ENCODE measurements at places on chromosomes 12 and 14.

- DNase-seq, result no peak
Measured at GRCh38 chr14:91397965-91398591, 19.5 kb downstream of the CCDC88C start.

- no peak for DNase-seq
Measured at GRCh38 chr14:43539210-43539609, 967.9 kb downstream of the FSCB start.

DNA sequence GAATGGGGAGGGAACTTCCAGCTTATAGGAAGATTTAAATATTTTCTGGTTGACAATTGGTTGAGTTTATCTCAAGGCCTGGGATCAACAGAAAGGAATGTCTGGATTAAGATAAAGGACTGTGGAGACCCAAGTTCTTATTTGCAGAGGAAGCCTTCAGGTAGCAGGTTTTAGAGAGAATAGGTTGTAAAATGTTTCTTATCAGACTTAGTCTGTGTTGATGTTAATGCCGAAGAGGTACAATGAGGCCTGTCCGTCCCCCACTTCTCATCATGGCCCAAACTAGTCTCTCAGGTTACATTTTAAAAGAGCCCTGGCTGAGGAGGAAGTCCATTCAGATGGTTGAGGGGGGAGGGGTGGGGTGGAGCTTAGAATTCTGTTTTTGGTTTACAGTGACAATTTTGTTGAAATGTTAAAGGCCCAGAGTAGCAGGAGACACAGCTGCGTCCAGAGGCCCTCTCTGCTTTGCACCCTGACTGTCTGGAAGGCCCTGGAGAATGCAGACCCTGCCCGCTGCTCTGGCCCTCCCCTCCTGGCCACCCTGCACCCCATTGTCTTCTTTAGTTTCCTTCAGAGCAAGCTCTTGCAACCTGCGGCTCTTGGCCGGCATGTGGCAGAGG, 672.5 kb upstream of the TMEM132C start:
- no peak for DNase-seq

- DNase-seq, result peak; percentile 31
Measured at GRCh38 chr12:2691006-2691344, 103.8 kb upstream of the FKBP4 start.

DNA sequence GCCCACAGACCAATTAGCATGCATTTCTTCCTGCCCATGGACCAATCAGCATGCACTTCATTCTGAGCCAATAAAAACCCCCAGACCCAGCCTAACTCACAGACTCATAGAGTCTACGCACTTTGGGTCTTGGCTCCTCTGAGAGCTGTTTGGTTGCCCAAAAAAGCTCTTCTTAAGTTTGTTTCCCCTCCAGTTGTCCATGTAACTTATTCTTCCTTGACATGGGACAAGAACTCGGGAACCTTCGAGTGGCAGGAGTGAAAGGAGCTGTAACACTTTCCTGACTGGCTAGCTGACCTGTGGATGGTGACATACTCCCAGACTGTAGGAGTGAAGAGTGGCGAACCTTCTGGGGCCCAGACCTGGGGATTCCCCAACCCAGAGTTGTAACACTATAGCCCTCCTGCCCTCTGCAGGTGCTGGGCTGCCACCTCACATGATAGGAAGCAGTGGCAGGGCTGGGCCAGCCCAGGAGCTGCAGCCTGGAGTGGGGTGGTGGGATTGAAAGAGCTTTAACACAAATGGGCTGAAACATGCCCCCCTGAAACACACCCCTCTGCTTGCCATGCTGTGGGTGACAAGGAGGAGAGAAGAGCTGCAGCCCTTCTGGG, 4.4 kb upstream of the BTBD7 start:
- no peak for DNase-seq

GRCh38 chr12:51482929-51483697, 58.5 kb downstream of the SLC4A8 start:
- no peak for DNase-seq

- DNase-seq, result no peak
Measured at GRCh38 chr12:82437744-82438143, 79.4 kb downstream of the METTL25 start.

DNA sequence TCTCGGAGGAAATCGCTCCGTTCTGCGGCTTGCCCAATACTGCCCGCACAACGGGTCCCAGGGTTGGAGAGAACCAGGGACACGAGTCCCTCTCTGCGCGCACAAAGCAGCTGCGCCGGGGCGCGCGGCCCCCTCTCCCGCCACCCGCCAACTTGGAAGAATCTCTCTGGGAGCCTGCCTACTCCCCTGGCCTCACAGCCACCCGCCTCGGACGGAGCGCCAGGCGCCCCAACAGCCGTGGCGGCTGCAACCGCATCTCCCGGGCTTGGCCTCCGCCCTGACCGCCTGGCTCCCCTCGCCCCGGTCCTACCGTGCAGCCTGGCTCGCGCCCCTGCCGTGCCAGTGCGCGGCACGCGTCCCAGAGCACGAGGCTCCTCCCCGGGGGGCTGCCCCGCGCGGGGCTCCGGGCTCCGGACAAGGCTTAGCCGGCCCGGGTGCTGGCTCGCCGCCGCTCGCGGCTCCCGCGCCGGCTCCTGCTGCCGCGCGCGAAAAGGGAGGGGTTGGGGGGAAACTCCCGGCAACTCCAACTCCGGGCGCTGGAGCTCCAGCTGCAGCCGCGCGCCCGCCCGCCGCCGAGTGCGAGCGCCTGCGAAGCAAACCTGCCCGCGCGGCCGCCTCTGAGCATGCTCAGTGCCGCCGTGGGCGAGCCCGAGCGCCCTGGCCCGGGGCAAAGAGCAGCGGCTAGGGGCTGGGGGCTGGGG, at the start of gene STXBP6:
Gene STXBP6, minus strand, starts transcription at position 580 of the 701 bp plus-strand sequence. CDS start 75,329 bp downstream, outside the sequence.
- DNase-seq, result no peak

DNA sequence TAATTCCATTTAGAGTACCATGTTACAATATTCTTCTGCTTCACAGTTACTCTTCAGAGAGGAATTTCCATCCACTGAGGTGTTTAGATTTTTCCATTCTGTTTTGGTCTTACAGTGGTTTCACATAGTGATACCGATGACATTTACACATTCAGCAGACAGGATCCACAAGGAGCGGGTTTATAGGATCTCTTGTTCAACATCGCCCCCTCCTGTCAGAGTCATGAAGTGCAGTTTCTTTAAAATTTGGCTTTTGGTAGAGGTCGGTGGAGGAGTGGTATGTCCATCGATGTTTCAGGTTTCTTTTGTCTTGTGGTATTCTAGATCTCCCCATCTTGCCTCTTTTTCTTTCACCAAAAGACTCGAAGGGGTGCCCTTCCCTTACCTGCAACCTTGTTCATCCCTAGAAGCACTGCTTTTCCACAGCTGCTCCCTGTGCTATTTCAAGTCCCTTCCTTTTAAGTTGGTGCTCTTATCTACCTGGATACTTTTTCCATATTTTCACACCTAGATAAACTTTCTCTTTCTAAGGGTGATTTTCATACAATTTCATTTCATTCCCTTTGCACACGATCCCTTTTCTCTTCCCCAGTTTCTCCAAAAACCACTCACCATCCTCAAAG, 181.3 kb downstream of the ITPR2 start:
- DNase-seq, result peak; percentile 3

DNA sequence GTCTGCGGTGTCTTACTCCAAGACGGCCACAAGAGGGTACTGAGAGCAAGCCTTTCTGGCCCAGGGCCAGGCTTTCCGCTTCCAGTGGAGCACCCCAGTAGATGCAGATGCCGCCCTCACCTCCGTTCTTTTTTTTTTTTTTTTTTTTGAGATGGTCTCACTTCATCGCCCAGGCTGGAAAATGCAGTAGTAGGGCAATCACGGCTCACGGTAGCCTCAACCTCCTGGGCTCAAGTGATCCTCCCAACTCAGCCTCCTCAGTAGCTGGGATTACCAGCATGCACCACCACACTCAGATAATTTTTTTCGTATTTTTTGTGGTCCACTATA, 5.6 kb upstream of the LBHD2 start:
- DNase-seq, result peak; percentile 68

DNA sequence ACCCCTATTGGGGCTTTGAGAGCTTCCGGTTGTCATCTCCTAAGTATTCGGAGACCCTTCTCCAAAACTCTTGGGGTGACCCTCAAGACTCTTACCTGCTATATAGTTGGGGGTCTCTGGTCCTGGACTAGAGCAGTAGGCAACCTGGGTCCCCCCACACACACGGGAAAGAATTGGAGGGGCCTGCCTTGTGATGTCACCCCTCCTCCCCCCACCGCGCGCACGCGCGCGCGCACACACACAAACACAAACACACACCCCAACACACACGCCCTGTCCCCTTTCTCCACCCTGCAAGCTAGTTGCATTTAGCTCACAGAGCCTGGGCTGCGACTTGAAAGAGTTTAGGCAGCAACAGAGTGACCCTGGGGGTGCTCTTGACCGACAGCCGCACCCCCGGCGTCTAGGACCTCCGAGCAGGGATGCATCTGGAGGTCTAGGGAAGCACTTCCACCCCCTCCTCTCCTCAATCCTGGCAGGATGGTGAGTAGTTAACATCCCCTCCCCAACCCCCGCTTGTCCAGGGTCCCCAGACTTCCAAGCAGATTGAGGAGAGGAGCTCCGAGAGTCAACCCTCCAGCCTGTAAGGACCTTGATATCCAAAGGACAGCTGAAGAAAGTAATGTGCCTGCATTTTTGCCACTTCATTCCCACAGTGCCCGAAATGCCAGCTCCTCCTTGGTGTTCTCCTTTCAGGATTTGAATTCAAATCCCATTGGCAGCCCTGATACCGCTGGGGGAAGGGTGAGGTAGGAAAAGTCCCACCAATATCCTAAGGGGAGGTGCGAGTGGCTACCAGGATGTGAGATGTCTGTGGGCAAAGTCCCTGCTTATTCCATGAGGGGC, 1.4 kb upstream of the DNAJC14 start:
- no peak for DNase-seq

DNA sequence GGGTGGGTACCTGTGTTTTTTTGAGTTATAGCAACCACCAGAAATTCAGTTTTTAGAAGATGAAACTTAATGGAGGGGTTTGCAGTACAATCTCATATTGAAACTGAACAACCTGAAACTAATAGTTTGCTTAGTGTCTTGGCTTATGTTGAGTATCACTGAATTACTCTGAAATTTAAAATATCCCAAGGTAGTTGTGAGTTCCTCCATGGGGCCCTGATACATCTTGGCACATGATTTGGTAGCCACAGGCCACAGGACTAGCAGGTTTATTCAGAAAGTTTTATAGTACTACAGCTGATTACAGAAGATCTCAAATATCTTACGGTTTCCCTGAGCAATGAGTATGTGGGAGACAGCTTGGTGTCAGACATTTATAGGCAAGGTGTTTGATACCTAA, 10.4 kb downstream of the PTGES3 start:
- DNase-seq, result no peak

GRCh38 chr12:6626654-6627283, 9.0 kb downstream of the LPAR5 start:
- DNase-seq, result no peak

GRCh38 chr14:105144026-105144665, 24.4 kb downstream of the JAG2 start:
- no peak for DNase-seq

- DNase-seq, result no peak
Measured at GRCh38 chr12:38788106-38788505, 117.3 kb downstream of the CPNE8 start.

GRCh38 chr12:93379326-93379980, 1.7 kb downstream of the NUDT4 start:
- no peak for DNase-seq

DNA sequence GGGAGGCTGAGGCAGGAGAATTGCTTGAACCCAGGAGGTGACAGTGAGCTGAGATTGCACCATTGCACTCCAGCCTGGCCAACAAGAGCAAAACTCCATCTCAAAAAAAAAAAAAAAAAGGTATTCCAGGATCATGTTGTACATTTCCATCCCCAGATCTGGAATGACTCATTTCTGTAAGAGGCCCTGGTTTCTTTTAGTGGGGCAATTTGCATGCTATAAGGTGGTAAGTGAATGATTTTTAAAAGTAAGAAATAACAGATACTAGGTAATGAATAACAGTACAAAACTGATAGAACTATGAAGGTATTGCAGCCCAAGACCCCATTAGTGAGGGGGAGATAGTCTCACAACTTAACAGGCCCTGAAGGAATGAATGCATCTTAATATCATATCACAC, 17.7 kb upstream of the ADCK1 start:
- no peak for DNase-seq

DNA sequence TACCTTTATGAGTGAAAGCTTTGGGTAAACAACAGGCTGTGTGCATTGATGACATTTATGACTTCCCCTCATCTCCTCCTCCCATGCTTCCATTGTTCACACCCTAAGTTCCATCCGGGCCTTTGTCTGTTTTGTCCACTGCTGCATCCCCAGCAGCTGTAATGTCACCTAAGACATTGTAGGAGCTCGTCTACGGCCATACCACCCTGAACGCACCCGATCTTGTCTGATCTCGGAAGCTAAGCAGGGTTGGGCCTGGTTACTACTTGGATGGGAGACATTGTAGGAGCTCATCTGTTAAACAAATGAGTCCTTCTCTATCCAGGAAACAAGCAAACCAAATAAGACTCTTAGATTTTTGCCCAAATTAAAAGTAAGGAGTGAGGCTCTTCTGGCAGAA, 40.4 kb upstream of the SYCP3 start:
- DNase-seq, result no peak

- DNase-seq, result no peak
Measured at GRCh38 chr12:107523775-107524535, 161.6 kb upstream of the PWP1 start.

GRCh38 chr14:92004062-92004461, 35.8 kb downstream of the TRIP11 start:
- DNase-seq, result no peak

DNA sequence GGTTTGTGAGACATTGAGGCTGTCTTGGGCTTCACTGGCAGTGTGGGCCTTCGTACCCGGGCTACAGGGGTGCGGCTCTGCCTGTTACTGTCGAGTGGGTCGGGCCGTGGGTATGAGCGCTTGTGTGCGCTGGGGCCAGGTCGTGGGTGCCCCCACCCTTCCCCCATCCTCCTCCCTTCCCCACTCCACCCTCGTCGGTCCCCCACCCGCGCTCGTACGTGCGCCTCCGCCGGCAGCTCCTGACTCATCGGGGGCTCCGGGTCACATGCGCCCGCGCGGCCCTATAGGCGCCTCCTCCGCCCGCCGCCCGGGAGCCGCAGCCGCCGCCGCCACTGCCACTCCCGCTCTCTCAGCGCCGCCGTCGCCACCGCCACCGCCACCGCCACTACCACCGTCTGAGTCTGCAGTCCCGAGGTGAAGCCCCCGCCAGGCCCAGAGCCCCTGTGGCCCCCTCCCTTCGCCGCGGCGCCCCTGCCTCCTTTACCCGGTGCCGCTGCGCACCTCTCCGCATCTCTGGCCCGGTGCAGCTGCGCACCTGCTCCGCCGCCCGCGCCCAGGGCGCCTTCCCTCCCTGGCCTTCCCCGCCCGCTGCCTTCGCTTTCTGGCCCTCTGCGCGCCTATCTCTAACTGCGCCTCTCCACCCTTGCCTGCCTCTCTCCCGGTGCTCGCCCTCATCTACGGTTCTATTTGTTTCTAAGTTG, at the start of gene ENO2:
Gene ENO2, plus strand, starts transcription at position 335 of the 701 bp plus-strand sequence. CDS start 1,253 bp downstream, outside the sequence.
- peak; percentile 84 for DNase-seq

GRCh38 chr14:80483331-80483730, 272.0 kb upstream of the DIO2 start:
- DNase-seq, result no peak
